ENCODE measurements at places on chromosomes 13 and 19.
A peak's percentile ranks its signal among the peaks of the same experiment; 100 is the strongest.

- peak; percentile 27 for DNase-seq
Observed at GRCh38 chr13:20441879-20442278, 83.8 kb downstream of the CRYL1 start.

GRCh38 chr19:7497292-7497691 is 8.5 kb upstream of the PEX11G start:
- DNase-seq = no peak

DNA sequence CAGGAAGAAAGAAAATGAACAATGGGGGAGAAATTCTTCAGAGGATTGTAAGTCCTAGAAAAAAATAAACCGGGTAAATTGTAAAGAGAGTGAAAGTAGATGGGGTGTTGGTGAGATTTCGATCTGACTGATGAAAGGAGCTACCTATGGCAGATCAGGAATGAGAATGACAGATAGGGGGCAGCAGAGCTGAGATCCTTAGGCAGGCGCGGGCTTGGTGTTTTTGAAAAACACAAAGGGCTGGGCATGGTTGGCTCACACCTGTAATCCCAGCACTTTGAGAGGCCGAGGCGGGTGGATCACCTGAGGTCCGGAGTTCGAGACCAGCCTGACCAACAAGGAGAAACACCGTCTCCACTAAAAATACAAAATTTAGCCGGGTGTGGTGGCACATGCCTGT is 1468.6 kb upstream of the SLC10A2 start:
- DNase-seq = no peak

- DNase-seq = no peak
Observed at GRCh38 chr13:94249512-94249911, 230.0 kb downstream of the DCT start.

Data from activated CD4-positive, alpha-beta T cell treated with anti-CD3 and anti-CD28 coated beads, Interleukin-2, amount 50 U/mL, for 16 hours (primary cell).